ENCODE measurements at places on chromosomes 11 and 22.

DNA sequence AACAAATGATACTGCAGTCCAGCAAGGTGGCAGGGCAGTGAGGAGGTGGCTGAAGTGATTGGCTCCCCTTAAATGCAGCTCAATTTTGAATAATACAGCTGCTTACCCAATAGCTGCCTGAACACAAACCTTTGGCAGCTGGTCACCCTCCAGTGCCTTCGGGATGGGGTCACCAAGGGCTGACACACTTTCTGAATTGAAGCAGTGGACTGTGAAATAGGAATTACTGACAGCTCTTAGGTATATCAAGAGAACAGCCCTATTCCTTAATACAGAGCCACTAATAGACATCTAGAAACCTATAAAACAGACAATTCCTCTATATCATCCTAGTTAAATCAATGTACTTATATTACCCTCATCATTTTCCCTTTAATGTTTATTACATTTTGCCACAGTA is 474.2 kb upstream of the KIRREL3 start:
- DNase-seq = no peak

GRCh38 chr11:3189886-3190583 is 24.9 kb upstream of the OSBPL5 start:
- DNase-seq = no peak

DNA sequence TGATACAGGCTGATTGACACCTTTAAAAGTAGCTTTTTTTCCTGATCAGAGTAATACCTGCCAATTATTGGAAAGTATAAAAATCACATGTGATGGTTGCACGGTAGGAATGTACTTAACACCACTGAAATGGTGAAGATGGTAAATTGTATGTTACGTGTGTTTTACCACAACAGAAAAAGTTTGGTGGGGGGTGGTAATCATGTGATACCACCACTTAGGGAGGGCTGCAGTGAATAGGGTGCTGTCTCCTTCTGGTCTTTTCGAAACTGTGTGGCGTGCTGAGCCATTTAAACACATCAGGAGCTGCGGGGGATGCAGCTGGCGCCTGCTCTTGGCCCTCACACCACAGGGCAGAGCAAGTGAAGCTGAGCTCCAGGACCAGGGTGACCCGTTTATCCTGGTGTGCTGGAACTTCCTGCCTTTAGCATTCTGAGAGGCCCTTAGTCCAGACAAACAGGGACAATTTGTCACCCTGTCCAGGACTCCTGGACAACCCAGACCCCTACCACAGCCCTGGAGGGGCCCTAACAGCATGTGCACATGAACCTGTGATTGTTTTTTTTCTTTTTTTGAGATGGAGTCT is 2.6 kb downstream of the SYNGR1 start:
- DNase-seq = no peak

GRCh38 chr22:44391481-44392445 is 79.0 kb upstream of the SHISAL1 start:
- DNase-seq = no peak

DNA sequence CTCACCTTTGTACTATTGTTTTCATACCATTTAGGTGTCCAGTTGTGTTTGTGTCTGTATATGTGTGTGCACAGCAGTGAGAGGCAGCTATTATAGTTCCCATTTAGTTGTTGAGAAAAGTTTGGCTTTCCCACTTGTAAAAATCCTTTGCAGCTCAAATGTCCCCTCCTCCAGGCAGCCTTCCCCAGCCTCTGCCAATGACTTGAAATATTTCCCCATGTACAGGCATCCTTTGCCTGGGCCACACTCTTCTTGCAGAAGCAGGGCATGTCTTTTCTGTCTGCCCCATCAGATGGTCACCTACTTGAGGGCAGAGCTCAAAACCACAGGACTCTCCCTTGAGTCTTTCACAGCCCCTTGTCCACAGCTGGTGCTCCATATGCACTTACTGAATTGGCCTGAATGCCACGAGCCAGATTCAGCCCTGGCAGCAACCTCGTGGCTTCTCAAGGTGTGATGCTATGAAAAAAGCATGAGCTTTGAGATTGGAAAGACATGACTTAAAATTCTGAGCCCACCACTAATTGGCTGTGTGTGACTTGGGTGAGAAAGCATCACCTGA is 39.3 kb downstream of the MYEOV start:
- no peak for DNase-seq

GRCh38 chr11:63574856-63575602 is 11.8 kb upstream of the PLAAT2 start:
- DNase-seq = no peak

Measured in AG04450 (cell line).